Kidney glomerular epithelial cell (primary cell): ENCODE measurements at places on chromosomes 6 and 20.

GRCh38 chr6:132612449-132613108 is 11.5 kb downstream of the TAAR2 start:
- no peak for DNase-seq

DNA sequence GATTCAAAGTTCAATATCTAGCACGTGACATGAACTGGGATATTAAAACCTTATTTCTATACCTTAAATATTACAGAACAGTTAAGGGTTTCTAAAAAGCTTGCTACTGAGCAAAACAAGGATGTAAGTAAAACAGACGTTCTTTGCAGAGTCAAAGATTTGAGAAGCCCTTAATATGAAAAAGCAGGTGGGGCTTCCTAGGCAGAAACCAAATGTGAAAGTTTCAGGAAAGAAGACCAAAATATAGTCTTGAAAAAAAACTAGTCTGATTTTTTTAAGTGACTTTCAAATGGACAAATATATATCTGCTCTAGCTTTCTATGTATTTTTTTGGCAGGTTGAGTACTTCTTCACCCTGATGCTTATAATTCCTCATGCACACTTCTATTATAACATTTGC is 63.2 kb downstream of the TNFRSF21 start:
- no peak for DNase-seq

DNA sequence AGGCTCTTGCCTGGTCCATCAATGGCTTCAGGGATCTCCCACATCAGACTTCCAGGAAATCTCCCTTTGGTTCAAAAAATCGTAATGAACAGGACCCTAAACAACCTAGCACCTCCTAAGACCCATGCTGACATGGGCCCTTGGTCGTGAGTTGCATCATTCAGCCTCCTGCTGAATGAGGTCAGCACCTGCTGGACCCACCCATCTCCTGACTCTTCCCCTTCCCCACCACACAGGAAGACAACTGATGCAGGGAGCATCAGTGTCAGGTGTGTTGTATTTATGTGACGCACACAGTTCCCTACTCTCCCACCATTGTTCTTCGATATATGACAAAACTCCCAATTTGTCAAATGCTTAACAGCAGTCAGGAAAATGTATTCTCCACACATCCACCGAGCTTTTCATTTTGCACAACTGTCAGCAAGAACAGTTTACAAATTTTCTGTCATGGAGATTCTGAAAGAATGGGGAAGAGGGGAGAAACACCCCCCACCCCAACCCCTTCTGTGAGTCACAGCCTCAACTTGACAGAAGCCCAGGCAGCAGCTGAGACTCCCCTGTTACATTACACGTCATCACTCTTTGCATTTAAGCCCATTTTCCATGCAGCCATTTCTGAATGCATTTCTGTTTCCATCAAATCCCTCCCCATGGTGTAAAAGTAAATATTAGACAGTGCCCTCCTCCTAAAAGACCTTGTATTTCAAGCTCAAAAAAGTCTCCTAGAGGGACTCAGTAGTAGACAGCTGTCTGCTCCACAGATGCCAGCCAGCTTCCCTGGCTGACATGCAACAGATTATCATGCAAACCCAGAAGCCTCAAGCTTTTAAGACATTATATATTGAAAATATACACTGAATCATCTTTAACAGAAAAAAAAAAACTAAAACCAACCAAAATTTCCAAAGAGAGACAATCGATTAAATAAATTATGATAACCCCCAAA is 577.5 kb downstream of the PTPRT start:
- no peak for DNase-seq

GRCh38 chr6:125439512-125439911 is 137.7 kb upstream of the HDDC2 start:
- no peak for DNase-seq

- DNase-seq, result no peak
Measured at GRCh38 chr20:48802647-48803046, 25.2 kb downstream of the PREX1 start.

GRCh38 chr6:168016721-168017525 is 19.5 kb downstream of the KIF25 start:
- DNase-seq, result no peak

GRCh38 chr6:26286168-26286877 is 78.7 kb upstream of the BTN3A2 start:
- peak; percentile 80 for DNase-seq

- no peak for DNase-seq
Measured at GRCh38 chr20:32429343-32429742, 71.2 kb downstream of the ASXL1 start.

GRCh38 chr6:104431096-104431495 is 428.6 kb downstream of the HACE1 start:
- no peak for DNase-seq

GRCh38 chr6:89411145-89412070 is 665 bp downstream of the RRAGD start:
- no peak for DNase-seq

DNA sequence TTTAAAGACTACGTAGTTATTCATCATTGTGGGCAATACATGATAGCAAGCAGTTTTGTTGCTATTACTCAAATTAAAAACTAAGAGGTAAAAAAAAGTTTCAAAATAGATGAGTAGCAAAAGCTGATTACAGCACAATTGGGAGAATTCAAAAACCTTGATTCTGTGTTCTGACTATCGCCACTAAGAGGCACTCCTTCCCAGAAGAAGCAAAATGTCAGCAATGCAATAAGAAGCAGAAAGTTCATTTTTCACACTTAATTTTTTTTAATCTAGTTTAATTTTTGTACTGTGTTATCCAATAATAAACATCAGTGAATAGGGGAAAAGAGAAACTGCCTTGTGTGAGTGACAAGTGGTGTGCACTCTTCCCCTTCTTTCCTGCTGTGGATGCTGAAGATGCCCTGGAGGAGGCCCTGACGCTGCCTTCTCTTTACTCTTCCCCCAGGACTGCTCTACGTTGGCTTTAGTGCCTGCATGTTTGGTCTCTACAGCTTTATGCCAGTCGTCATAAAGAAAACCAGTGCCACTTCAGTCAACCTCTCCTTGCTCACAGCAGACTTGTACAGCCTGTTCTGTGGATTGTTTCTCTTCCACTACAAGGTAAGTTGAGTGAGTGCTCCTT is 263.2 kb upstream of the PLN start:
- DNase-seq, result no peak

- DNase-seq, result no peak
Measured at GRCh38 chr6:5199702-5200101, 61.0 kb downstream of the LYRM4 start.

DNA sequence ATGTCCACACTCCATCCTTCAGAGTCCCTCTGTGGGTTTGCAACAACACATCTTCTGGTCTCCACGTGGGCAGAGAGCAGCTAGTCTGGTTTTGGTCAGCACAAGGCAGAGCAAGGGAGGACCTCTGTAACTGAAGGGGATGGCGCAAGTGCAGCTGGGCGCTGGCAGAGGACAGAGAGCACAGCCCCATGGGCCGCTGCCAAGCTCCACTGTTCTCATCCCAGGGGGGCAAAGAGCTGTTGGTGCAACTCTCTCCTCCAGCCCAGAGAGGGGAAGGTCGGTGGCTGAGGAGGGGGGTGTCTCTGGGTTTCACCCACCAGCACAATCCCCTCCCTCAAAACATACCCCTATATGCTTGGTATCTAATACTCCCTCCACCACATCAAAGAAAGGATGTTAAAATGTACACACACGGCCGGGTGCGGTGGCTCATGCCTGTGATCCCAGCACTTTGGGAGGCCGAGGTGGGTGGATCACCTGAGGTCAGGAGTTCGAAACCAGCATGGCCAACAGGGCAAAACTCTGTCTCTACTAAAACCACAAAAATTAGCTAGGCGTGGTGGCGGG is 9.1 kb downstream of the ATP9A start:
- DNase-seq, result no peak

- no peak for DNase-seq
Measured at GRCh38 chr6:165807249-165807960, 144.4 kb upstream of the PDE10A start.

GRCh38 chr6:112407101-112407590 is 60.0 kb downstream of the RFPL4B start:
- no peak for DNase-seq

GRCh38 chr6:16028966-16029365 is 99.9 kb upstream of the MYLIP start:
- DNase-seq, result no peak
